ENCODE measurements at places on chromosomes 1 and 21.
A peak's percentile ranks its signal among the peaks of the same experiment; 100 is the strongest.

- no peak for DNase-seq
- H3K27ac ChIP-seq, result no peak overlapping the region
- peaks cover 53% of the 10 kb centered on the region for H3K36me3 ChIP-seq
- no peak overlapping the region for H3K4me3 ChIP-seq
- H3K4me1 ChIP-seq, result no peaks in the 10 kb centered on the region
These were observed 30.7 kb upstream of the RBBP5 start for GRCh38 chr1:205152505-205152904.

DNA sequence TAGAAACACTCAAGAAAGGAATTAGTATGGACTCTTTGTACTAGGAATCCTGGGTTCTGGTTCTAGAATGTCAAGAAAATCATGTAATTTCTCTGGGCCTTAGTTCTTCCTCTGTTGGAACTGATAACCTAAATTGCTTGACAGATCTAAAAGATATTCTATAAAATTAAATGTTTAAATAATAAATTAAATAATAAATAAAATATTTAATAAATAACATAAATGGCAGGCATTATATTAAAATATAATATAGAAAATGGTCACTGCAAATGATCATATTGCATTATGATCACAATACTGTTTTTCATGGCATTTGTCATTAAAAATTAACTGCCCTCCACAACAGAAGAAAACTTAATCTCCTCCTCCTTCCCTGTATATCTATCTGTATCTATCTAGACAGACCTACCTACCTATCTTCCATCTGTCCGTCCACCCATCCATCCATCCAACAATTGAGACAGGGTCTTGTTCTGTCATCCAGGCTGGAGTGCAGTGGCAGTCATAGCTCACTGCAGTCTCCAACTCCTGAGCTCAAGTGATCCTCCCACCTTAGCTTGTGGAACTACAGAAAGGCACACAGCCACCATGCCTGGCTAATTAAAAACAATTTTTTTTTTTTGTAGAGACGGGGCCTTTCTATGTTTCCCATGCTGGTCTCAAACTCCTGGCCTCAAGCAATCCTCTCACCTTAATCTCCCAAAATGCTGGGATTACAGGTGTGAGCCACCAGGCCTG, 16.4 kb downstream of the NUCKS1 start:
- peaks cover 16% of the 10 kb centered on the region for H3K36me3 ChIP-seq
- peaks cover 15% of the 10 kb centered on the region for H3K4me1 ChIP-seq
- no peaks in the 10 kb centered on the region for H3K27me3 ChIP-seq
- H3K27ac ChIP-seq, result no peak overlapping the region

DNA sequence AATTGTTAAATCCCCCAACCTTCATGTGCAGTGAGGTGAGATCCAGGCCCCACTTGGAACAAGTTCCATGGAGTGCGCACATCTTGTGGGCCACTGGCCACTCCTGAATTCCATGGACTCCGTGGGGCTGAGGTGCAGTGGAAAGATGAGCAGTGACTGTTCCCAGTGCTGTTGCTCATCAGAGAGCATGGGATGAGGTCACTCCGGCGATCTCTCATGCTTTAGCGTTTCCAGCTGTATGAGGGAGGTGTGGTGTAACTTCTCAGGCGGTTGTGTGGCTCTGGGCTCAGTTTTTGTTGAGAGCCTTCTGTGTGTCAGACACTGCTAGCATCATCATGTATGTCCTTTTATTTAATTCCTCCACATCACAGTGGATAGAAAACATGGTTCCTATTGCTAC, 96.2 kb downstream of the GALNT2 start:
- no peak overlapping the region for H3K27ac ChIP-seq
- no peak overlapping the region for H3K4me3 ChIP-seq
- peaks cover 7% of the 10 kb centered on the region for H3K4me1 ChIP-seq
- no peaks in the 10 kb centered on the region for H3K36me3 ChIP-seq
- no peaks in the 10 kb centered on the region for H3K27me3 ChIP-seq

- H3K27me3 ChIP-seq, result peaks cover 3% of the 10 kb centered on the region
- H3K27ac ChIP-seq, result no peak overlapping the region
- peaks cover 16% of the 10 kb centered on the region for H3K4me1 ChIP-seq
These were observed 40.1 kb upstream of the COL6A2 start for GRCh38 chr21:46057710-46058241.

- no peaks in the 10 kb centered on the region for H3K4me1 ChIP-seq
- no peaks in the 10 kb centered on the region for H3K27me3 ChIP-seq
- DNase-seq, result no peak
- peaks cover 13% of the 10 kb centered on the region for H3K36me3 ChIP-seq
- no peak overlapping the region for H3K27ac ChIP-seq
These were observed 589.7 kb downstream of the SMYD3 start for GRCh38 chr1:245917403-245917802.

GRCh38 chr21:31862078-31862477, 10.7 kb upstream of the HUNK start:
- peaks cover 7% of the 10 kb centered on the region for H3K27me3 ChIP-seq
- H3K36me3 ChIP-seq, result no peaks in the 10 kb centered on the region
- H3K4me1 ChIP-seq, result no peaks in the 10 kb centered on the region
- DNase-seq, result no peak
- H3K4me3 ChIP-seq, result no peak overlapping the region

- no peaks in the 10 kb centered on the region for H3K36me3 ChIP-seq
- H3K27me3 ChIP-seq, result peaks cover 14% of the 10 kb centered on the region
- no peak overlapping the region for H3K4me3 ChIP-seq
- no peak overlapping the region for H3K27ac ChIP-seq
- no peaks in the 10 kb centered on the region for H3K4me1 ChIP-seq
These were observed 159.7 kb downstream of the PTGER3 start for GRCh38 chr1:70887936-70888335.

GRCh38 chr1:244210884-244211558, 159.9 kb downstream of the ZBTB18 start:
- H3K4me3 ChIP-seq, result no peak overlapping the region
- no peaks in the 10 kb centered on the region for H3K4me1 ChIP-seq
- no peaks in the 10 kb centered on the region for H3K36me3 ChIP-seq
- H3K27me3 ChIP-seq, result peaks cover 4% of the 10 kb centered on the region

GRCh38 chr1:234960722-234961455, 167.7 kb downstream of the TOMM20 start:
- DNase-seq, result no peak
- peak overlapping the region; percentile 47 for H3K4me3 ChIP-seq
- H3K36me3 ChIP-seq, result peaks cover 5% of the 10 kb centered on the region

DNA sequence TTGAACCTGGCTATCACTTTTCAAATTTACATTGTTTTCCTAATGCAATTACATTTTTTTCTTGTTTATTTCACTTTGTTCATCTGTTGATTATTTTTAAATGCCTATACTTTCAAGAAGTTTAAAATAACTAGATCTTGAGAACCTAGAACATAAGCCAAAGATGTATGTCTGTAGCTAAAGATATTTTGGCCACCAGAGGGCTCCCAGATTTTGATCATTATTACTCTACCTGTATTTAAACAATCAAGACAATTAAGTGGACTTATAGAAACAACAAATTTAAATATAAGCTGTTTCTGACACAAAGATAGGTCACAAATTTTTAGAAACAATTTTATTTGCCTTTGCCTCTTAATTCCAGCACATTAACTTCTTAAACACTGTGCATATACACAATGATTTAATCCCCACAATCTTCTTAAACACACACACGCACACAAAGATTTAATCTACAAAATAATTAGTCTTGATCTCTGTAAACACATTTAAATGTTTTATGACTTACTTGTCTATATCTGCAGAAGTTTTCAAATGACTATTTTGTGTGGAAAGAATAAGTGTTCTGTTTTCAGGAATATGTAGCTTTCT, 380.0 kb downstream of the DSCAM start:
- peaks cover 2% of the 10 kb centered on the region for H3K27me3 ChIP-seq
- H3K36me3 ChIP-seq, result no peaks in the 10 kb centered on the region
- no peak overlapping the region for H3K4me3 ChIP-seq
- no peaks in the 10 kb centered on the region for H3K4me1 ChIP-seq
- no peak overlapping the region for H3K27ac ChIP-seq
- no peak for DNase-seq

- H3K27ac ChIP-seq, result no peak overlapping the region
- peaks cover 2% of the 10 kb centered on the region for H3K27me3 ChIP-seq
- DNase-seq, result no peak
- H3K36me3 ChIP-seq, result no peaks in the 10 kb centered on the region
These were observed 536.8 kb downstream of the MATN1 start for GRCh38 chr1:30186586-30186985.

Measured in activated naive CD8-positive, alpha-beta T cell treated with anti-CD3 and anti-CD28 coated beads, Interleukin-2, amount 10 ng/mL, durations not matched to agents 7 days and 5 days (primary cell).